Peyer's patch (tissue), 4 donors: ENCODE measurements at places on chromosomes 1 and 21. TPM values are rescaled to one million over a fixed set of nuclear protein-coding genes. Genes with fewer than 3 reads are reported as not detected.

The GUCA2A gene
- 2,806 TPM for total RNA-seq

GRCh38 chr1:9180111-9180819 lies 51.4 kb upstream of the GPR157 start:
- DNase-seq: no peak

The FMN2 gene
- total RNA-seq: 1.6 TPM

The GJB4 gene
- total RNA-seq: not detected

GRCh38 chr1:153348511-153349362 lies at the start of gene PGLYRP4:
Gene PGLYRP4, minus strand, starts transcription at chr1:153348841. Its CDS starts 909 bp downstream, at chr1:153347932.
- DNase-seq: no peak

DNA sequence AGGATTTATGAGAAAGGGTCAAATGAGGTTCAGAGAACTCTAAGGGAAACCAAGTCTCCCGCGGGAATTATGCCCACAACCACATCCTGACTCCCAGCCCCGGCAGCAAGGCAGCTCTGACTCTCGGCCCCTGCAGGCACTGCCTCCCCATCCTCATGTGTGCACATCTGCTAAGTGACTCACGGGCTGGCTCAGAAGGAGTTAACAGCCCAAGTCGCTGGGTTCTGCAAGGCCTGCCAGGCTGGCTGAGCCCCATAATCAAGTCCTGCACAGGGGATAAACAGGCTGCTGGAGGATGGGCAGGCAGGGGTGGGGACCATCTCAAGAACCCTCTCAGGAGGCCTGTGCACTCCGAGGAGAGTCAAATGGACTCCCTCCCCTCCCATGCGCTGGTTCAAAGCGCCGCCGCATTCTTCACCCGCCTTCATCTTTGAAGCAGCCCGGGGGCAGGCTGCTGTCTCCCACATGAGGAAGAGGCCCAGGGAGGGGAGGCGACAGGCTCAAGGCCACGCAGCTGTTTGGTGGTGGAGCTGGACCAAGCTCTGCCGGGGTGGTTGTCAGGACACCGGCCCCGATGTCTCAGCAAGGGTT lies 344.3 kb downstream of the MATN1 start:
- DNase-seq: no peak
